ENCODE measurements at places on chromosomes 3 and 15.
A peak's percentile ranks its signal among the peaks of the same experiment; 100 is the strongest.

GRCh38 chr3:143896486-143896885, 48.2 kb upstream of the SLC9A9 start:
- DNase-seq = no peak

GRCh38 chr15:51243774-51244173, 94.6 kb downstream of the CYP19A1 start:
- DNase-seq = peak; percentile 44

DNA sequence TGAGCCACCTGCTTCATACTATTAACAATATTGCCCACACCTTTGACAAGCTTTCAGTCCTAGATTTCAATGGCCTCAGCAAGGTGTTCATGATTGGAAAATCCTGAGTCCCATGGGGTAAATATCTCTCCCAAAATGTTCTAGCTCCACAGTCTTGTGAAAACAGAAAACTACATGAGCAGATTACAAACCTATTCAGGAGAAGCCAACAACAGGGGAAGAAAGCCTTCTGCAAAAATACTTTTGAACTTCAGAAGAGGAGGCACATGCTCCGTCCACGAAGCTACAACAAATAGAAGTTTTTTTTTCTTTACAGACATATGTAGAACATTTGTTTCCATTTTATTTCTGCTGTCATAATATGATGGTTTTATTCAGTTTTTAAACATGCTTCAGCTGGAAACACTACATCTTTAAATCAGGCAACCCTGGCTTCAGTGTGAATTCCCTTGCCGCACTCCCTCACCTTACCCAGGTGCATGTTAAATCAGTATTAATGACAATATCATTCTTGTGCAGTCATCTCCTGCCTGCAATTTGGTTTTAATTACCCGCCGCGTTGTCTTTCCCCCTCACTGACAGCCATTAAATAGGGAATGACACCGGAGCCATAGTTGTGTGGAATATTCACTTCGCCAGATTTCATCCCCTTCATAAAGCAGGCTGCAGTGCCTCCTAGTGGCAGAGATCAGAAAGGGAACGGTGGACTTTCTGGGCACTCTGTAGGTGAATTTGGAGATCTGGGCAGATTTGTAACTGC, 725.5 kb upstream of the ARRDC4 start:
- DNase-seq = peak; percentile 41

GRCh38 chr3:33083958-33084357, 13.0 kb downstream of the GLB1 start:
- no peak for DNase-seq

- DNase-seq = no peak
Observed at GRCh38 chr3:161117646-161118045, 12.5 kb upstream of the B3GALNT1 start.

GRCh38 chr3:31743331-31744089, 210.8 kb downstream of the STT3B start:
- no peak for DNase-seq

DNA sequence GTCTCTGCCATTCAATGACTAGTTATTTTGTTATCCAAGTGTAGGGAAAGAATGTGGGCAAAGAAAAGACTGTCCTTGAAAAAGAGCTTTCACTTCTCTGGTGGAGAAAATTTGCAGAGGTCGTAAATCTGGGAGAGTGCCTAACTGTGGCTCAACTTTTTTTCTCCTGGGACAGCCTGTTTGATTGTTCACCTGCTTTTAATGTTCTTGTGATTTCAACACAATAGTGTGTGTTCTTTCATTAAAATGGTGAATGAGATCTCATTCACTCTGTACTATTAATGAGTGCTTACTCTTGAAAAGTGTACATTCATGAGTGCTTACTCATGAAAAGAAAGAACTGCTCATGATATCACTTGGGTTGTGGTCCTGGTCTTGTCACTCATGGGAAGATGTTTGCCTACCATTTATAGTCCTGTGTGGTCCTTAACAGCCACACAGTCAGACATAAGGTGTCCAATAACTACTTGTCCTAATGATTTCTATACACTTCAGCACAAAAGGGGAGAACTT, 567.3 kb downstream of the GRM7 start:
- no peak for DNase-seq

DNA sequence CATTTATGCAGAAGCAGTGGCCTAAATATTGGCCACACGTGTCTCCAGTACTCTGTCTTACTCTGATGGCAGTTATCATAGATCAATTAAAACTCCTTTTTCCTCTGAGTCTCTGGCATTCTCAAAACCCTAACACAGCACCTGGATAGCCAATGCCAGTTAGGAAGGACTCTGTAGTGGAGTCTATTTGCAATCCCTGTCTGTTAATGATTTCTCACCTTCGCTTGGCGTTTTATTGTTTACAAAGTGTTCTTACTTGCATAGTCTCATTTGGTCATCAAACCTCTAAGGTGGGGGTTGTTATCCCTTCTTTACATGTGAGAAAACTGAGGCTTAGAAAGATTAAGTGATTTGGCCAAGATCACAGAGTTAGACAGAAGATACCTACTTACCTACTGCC, 258.8 kb downstream of the IL5RA start:
- DNase-seq = no peak

DNA sequence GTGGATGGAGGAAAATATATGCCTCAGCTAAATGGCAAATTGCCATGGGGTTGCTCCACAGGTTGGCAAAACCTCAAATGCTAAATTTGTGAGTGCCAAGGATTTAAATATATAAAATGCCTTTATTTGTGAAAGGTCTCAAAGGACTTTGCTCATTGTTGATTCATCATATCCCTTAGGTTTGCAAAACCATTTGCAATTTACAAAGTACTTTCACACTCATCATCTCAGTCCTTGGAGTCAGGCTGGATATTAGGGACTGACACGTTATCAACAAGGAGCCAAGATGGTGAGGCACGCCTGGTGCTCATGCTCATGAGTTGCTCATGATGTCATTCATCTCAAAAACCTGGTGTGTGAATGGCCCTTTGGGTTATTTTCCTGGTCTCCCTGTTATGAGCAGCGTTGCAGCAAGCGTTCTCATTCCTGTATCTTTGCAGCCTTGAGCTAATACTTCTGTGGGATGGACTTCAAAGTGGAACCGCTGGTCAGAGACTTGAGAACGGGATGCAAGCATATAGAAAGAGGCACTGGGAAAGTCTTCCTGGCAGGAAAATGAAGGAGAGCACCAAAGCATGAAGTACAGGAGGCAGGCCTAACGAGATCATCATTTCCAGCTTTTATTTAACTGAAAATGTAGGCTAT, 66.0 kb downstream of the MYO1E start:
- DNase-seq = peak; percentile 92

DNA sequence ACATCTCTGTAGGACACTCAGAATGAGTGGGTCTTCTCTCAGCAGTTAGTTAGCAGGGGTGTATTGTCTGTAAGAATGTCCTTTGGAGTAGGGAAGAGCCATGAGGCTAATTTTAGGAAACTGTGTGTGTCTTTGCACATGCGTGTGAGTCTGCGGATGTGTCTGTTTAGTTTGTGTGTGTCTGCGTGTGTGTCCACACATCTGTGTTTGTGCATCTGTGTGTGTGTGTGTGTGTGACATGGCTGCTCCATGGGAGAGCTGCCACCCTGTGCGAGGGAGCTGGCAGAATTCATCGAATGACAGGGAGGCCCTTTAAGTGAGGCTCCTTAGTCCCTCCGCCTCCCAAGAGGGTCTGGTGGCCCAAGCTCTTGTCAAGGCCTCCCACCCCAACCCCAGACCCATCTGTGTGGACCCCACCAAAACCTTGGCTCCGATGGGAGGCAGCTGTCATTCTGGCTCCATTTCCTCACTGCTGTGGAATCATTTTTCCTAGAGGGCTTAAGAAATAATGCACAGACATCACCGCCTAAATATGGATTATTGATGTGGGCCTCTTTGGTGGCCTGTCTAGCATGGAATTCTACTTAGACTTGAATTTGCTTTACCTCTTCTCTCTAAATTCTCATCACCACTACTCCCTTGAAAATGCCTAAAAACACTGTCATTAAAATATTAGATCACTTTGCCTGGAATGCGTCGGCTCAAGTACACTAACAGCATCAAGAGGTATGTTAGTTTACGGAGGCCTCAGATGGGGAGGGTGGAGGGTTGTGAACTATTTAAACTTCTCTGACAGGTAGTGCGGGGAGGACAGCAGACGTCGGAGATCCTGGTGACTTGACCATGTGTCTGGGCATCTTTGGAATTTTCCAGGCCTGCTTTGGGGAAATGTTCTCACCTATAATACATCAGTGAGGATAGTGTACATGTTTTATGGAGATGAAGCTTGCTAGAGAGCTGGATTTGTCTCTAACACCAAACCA, 9.4 kb downstream of the ESYT3 start:
- DNase-seq = no peak

GRCh38 chr3:64763980-64764379, 76.2 kb upstream of the ADAMTS9 start:
- no peak for DNase-seq

DNA sequence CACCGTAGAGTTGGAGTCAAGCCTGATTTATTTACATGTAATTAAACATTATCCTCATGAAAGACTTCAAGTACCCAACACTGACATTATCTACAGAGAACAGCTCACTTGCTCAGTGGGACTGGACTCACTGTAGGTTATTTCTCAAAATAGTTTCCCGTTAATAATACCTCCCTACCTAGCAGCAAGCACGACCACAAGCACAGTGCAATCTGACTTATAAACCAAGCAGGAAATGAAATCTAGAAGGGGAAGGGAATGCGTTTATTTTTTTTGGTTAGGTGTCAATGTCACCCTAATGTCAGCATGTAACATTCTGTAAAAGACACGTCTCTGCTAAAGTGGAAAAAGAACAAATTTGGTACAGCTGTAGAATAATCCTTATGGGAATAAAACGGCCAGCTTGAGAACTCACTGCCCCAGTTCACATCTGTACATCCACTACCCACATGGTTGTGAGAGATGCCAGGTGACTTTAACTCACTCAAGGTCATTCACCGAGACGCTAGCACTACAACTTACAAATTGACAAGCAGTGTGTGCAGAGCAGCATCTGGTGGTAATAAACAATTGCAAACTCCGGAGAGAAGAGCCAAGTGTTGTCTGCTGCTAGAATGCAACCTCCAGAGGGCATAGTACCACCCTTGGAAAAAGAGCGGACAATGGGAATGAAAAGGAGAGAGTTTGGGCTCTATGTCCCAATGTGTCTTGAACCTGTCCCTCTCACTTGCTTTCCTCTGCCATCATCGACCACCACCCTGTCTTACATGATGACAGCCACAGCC, 242.5 kb downstream of the CADPS start:
- DNase-seq = peak; percentile 10

DNA sequence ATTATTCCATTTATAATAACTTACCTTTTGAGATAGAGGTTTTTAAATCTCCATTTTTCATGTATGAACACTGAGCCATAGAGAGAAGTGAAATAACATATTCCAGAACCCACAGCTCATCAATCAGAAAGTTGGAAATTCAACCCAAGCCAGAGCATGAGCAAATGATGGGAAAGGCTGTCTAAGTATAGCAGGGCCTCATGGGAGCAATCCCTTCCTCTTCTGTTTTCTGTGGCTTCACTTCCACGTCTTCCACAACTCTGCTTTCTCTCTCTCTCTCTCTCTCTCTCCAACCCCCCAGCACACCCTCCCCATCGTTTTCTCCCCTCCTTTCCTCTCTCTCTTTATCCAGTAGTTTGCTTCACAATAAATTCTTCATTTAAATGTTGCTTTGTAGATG, 14.8 kb upstream of the IL1RAP start:
- DNase-seq = no peak
